ENCODE measurements at places on chromosomes 3 and 15.

DNA sequence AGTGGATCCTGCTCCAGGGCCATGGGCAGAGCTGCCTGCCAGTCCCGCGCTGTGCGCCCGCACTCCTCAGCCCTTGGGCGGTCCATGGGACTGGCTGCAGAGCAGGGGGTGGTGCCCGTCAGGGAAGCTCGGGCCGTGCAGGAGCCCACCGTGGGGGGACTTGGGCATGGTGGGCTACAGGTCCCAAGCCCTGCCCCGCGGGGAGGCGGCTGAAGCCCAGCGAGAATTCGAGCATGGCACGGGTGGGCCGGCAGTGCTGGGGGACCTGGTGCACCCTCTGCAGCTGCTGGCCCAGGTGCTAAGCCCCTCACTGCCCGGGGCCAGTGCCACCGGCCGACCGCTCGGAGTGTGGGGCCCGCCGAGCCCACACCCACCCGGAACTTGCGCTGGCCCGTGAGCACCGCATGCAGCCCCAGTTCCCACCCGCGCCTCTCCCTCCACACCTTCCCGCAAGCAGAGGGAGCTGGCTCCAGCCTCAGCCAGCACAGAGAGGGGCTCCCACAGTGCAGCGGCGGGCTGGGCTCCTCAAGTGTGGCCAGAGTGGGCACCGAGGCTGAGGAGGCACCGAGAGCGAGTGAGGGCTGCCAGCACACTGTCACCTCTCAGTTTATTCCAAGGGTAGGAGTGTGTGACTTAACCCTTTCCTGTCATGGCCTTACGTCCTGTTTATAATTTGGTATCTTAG is 129.3 kb downstream of the TMEM108 start:
- DNase-seq = no peak

DNA sequence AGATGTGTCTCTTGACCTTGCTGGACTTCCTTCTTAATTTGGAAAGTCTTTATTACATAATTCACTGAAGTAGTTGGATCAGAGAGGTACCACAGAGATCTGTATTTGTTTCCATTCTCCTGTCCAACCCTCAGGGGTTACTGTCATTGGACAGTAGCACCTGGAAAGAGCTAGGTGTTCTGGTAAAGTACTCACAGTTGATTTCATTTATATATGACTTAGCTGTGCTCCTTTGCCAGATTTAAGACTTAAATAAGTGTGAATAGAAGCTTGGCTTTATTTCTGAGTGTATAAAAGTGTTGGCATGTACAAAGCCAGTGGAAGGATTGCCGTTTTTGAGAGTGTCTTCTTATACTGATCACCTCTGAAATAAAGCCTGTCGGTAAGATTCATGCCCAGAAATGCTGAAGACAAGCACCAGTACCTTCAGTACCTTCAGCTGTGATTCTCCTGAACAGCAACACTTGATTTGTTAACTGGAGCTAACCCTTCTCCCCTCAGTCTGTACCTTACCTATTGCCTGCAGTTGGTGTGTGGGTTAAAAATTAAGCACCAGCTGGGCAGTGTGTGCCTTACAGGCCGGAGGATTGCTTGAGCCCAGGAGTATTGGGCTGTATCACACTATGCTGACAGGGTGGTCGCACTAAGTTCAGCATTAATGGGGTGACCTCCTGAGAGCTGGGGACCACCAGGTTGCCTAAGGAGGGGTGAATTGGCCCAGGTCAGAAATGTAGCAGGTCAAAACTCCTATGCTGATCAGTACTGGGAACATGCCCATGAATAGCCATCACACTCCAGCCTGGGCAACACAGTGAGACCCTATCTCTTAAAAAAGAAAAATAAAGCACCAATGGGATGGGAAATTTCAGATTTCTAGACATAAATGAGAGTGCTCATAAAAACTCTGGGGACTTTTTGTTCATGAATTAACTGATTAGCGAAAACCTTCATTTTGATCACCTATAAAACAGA is 197.7 kb downstream of the FNDC3B start:
- no peak for DNase-seq

GRCh38 chr3:60801307-60801706 is 449.9 kb downstream of the FHIT start:
- no peak for DNase-seq

GRCh38 chr3:179921500-179921899 is 115.2 kb downstream of the PEX5L start:
- no peak for DNase-seq

DNA sequence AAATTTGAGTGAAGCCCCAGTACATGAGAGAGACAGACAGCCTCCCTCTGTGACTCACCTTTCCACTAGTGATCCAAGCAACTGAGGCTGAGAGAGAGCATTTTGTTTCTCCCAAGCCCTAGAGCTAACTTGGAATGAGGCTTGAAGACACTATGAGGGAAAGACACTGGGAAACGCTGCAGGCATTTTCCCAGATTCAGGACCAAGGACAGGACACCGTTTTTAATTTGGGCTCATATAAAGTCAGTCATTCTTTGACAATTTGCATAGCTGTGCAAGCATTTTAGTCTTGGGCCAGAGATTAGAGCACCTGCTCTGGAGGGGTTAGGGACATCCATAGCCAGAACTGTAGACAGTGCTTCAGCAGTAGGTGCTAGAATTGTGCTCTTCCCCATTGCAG is 249.0 kb downstream of the AGBL1 start:
- no peak for DNase-seq

DNA sequence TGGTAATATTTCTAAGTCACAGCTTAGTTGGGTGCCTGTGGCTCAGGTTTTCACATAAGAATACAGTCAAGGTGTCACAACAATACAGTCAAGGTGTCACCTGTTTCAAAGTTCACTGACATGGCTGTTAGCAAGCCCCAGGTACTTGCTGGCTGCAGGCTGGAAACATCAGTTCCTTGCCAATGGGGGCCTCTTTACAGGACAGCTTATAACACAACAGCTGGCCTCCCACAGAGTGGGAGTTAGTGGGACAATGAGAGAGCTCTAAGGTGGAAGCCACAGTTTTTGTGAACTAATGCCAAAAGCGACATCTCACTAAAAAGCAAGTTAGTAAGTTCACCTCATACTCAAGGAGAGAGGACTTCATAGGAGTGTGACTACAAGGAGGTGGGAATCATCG is 45.4 kb downstream of the GPR156 start:
- no peak for DNase-seq

All from cortex of kidney (tissue), 1 donor.